Cerebellar nuclear complex (tissue), 1 donor: ENCODE measurements at places on chromosomes 5 and 9.

- DNase-seq = no peak
Observed at GRCh38 chr5:155480731-155481131, 467.2 kb downstream of the KIF4B start.

DNA sequence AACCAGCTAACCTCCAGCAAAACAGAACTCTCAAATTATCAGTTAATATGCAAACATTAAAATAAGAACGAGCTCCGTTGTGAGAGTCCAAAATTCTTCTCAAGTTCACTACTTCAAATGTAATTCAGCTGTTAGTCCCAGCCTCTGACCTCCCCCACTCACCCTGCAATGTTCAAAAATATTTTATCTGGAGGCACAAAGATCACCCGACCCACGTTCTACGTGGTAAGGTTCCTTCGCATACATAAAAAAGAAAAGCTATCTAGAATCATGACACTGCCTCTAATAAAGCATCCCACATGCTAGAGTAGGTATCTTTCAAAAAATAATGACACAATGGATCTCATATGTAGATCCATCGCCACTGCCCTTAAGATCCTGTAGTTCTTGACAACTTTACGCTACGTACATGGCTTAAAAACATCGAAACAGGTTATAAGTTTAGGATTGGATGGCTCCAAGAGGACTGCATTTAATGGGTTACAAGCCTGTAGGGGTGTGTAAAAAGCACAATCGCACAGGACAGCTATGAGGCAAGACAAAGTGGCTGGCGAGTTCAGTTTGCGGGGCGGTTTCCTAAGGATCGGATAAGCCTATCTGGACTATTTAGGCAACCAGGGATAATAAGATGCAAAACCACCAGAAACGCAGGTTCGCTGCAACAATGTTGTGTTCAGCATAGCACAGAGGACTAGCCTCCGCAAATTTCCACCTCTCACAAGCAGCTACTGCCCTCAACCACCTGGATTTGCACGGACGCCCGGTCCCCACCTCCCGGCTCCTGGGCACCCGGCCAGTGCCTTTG, 969 bp downstream of the CLK4 start:
- DNase-seq = no peak

- no peak for DNase-seq
Observed at GRCh38 chr5:154163327-154164248, 26.9 kb upstream of the GALNT10 start.

DNA sequence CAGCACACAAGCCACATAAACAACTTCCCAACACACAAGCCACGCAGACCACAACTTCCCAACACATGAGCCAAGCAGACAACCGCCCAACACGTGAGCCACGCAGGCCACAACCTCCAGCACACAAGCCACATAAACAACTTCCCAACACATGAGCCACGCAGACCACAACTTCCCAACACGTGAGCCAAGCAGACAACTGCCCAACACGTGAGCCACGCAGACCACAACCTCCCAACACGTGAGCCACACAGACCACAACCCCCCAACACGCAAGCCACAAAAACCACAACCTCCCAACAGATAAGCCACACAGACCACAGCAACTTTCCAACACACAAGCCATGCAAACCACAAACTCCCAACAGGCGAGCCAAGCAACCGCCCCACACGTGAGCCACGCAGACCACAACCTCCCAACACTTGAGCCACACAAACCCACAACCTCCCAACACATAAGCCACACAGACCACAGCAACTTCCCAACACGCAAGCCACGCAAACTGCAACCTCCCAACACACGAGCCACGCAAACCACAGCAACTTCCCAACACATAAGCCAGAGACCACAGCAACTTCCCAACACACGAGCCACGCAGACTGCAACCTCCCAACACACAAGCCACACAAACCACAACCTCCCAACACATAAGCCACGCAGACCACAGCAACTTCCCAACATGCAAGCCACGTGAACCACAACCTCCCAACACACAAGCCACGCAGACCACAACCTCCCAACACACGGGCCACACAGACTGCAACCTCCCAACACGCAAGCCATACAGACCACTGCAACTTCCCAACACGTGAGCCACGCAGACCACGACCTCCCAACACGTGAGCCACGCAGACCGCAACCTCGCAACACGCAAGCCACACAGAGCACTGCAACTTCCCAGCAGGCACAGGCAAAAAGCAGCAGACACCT, 10.1 kb downstream of the BRD9 start:
- DNase-seq = no peak

GRCh38 chr9:124488641-124489210, 18.5 kb downstream of the NR5A1 start:
- no peak for DNase-seq

DNA sequence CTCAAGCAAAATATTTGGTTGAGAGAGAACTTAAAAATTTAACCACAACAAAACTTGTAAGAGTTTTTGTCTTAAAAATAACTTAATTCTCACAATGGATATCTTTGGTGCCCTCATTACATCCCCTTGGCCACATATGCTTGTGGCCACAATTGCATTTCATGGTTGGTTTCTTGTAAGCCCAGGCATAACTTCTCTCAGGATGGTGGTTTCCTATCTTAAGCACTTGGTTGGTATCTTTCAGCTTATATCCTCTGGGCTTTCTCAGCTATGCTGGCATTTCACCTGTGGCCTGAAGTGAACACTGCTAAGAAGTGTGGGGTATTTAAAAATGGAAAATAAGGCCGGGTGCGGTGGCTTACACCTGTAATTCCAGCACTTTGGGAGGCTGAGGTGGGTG, 212.4 kb upstream of the MEF2C start:
- DNase-seq = no peak

DNA sequence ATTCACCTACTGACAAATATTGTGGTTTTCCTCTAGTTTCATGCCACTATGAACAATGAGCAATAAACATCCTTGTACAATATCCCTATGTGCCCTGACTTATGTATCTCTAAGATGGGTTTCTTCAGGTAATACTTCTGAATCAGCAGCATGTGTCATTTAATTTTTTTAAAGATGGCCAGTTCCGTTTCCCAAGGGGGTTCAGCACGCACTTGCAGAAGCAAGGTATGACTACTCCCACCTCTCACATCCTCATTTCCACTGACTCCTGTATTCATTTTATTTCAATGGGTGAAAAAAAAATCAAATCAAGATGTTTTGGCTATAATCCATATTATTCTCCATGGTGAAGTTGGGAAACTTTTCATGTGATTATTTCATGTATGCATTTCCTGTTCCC, 14.7 kb upstream of the ADAMTS19 start:
- no peak for DNase-seq

- DNase-seq = no peak
Observed at GRCh38 chr5:111942201-111942600, 185.2 kb upstream of the NREP start.

DNA sequence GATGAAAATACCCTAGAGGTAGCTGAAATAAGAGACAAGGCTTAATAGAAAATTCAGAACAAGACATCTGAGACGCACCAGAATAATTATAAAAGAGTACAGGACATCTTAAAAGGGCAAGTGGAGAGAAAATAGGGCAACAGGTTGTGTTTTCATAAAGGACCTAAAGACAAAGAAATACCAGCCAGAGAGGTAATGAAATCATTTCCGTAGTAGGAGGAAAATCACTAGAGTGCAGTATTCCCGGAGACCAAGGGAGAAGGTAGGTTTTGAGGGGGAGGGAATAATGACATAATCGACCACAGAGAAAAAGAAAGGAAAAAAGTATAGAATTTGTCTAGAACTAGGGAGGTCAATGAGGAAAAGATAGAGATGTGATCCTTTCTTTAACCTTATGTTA, 26.2 kb upstream of the CTNNAL1 start:
- DNase-seq = no peak

DNA sequence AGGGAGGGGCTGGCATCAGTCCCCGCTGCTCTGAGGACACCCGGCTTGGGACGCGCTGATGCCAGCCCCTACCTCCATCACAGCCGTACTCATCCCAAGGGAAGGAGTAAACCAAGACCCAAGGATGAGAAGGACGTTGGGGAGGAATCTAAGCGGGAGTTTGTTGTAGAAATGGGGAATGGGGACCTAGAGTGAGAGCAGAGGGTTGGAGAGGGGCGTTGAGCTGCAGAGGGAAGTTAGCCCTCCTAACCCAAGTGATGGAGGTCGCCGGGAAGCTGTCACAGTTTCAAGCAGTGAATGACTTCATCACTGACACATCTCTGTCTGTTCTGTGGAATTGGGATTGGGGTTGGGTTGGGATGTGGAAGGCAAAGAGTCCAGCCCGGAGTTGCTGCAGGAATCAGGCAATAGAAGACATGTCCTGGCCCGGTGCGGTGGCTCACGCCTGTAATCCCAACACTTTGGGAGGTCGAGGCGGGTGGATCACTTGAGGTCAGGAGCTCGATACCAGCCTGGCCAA, 759 bp upstream of the SUSD1 start:
- no peak for DNase-seq

DNA sequence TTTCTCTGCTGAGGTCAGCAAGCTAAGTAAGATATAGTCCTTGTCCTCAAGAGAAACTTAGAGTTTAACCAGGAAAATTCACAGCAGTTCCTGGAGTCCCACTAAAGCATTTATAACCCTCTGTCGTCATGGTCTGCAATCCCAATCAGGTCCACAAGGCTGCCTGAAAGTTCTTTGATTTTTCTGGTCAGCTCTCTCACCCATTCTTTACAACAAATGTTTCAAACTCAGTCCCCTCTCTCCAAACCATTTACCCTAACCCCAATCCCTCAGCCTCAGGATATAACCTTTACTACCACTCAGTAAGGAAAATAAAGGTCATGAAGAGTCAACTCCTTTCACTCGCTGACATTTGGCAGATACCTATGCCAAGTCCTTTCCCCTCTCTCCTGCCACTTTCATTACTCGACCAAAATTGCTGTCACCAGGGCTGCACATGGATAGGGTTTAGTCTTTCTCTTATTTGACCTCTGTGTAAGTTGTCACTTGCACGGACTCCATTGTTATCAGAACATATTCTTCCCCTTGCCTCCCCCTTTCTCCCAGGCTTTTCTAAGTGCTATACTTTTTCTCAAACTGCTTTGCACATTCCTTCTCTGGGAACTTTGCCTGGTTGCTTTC, 936.6 kb downstream of the NR2F1-AS1 start:
- no peak for DNase-seq

GRCh38 chr9:131800843-131801242, 61.0 kb upstream of the RAPGEF1 start:
- DNase-seq = no peak

- no peak for DNase-seq
Observed at GRCh38 chr5:168295574-168296201, 4.2 kb downstream of the WWC1 start.

- no peak for DNase-seq
Observed at GRCh38 chr5:136311999-136312398, 53.3 kb downstream of the TRPC7 start.

DNA sequence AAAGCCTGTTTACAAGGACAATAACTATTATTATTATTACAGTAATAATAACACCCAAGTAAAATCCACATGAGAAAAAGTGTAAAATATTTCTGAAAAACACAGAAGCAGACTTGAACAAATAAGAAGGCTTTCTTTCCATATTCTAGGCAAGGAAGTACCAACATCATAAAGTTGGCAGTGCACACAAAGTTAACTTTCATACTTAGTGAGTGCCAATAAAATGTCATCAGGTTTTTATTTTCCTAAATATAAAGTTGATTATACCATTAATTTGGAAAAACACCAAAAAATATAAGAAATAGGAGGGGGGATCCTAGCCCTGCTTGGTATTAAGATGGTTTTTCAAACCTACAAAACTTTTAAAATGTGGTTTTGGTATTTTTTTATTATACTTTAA, 161.4 kb downstream of the PRELID2 start:
- DNase-seq = no peak

- DNase-seq = no peak
Observed at GRCh38 chr5:56825222-56825824, 10.0 kb downstream of the MAP3K1 start.

- no peak for DNase-seq
Observed at GRCh38 chr9:116688806-116689485, 1.8 kb downstream of the TRIM32 start.

DNA sequence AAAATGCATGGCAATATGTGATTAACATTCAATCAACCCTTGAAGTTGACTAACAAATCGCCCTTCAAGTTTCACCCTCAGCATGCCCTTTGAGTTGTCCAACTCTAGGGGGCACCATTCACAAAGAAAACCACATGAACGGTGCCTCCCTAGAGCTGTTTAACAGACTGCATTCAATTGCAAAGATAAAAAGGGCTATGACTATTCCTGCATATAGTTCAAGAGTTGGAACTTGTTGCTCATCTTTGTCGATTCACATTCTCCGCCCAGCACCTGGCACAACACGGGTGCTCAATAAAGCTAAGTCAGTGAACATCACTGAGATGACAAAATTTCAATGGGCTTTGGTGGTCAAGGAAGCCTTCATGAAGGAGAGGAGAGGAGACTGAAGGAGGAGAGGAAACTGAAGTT, 69.6 kb upstream of the SLC30A5 start:
- no peak for DNase-seq

- no peak for DNase-seq
Observed at GRCh38 chr5:40554813-40555212, 124.9 kb upstream of the PTGER4 start.

GRCh38 chr5:124514956-124515355, 231.5 kb downstream of the ZNF608 start:
- DNase-seq = no peak

DNA sequence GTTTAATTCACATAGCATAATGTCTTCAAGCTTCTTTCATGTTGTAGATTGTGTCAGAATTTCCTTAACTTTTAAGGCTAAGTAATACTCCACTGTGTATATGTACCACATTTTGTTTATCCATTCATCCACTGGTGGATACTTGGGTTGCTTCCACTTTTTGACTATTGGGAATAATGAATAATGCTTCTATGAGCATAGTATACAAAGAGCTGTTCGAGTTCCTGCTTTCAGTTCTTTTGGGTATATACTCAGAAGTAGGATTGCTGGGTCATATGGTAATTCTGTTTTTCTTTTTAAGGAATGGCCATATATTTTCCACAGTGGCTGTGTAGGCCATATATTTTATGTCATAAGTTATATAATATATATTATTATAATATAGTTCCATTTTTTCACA, 3.6 kb upstream of the FAM120AOS start:
- no peak for DNase-seq

- DNase-seq = no peak
Observed at GRCh38 chr5:5765066-5765850, 342.8 kb downstream of the ICE1 start.

- DNase-seq = peak; percentile 83
Observed at GRCh38 chr9:134205672-134206310, 41.4 kb upstream of the RNU6ATAC start.

- no peak for DNase-seq
Observed at GRCh38 chr5:128766406-128766805, 198.9 kb upstream of the SLC27A6 start.

- no peak for DNase-seq
Observed at GRCh38 chr9:19408316-19408692, 505 bp upstream of the ACER2 start.
